ENCODE measurements at places on chromosomes 3 and 15.
A peak's percentile ranks its signal among the peaks of the same experiment; 100 is the strongest.

- DNase-seq, result no peak
Observed at GRCh38 chr3:184648636-184649035, 63.2 kb downstream of the MAGEF1 start.

DNA sequence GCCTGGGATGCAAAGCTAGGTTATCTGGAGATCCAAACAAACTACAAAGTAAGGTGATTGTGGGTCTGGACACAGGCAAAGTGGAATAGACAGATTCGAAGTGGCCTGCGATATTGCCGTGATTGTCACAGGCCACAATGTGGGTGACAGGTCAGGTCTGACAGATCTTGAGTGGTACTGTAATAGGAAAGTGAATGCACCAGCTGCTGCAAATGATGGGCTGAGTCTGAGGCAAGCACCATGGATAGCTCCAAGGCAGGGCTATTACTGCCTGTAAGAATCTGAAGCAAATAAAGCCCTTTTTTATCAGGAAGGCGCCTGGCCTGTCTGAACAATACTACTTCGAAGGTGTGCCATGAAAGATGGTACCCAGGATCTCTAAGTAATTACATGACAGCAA, 10.0 kb downstream of the ARMC8 start:
- no peak for DNase-seq

DNA sequence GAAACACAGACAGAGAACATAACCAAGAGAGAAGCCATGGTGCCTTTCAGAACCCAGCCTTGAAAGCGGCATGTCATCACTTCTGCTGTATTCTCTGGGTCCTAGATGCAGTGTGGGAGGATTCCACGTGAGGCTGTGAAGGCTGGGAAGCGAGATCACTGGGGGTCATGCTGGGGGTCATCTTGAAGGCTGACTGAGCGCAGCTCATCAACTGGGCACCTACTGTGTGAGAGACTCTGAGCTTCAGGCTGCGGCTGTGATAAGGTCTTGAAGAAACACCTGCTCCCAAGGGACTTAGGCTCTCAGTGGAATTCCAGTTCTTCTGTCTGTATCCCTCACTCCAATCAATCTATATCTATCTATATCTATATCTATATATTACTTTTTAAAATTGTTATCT, 91.8 kb upstream of the KLF13 start:
- DNase-seq, result peak; percentile 9

DNA sequence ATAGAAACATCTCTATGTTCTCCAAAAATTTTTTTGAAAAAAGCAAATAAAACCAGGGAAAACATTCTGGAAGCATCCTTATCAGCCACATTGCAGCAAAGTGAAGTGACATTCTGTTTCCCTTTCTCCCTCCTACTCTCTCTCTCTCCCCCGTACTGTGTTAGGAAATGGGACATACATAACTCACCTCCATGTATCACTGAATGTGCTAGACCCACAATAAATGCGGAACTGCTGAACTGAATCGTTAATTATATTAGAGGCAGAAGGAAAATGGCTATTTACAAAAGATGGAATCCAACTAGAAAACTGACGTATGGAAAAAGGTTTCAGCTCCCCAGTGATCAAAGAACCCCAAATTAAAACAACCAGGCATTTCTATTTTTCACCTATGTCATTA, 129.8 kb downstream of the MINAR1 start:
- DNase-seq, result no peak

DNA sequence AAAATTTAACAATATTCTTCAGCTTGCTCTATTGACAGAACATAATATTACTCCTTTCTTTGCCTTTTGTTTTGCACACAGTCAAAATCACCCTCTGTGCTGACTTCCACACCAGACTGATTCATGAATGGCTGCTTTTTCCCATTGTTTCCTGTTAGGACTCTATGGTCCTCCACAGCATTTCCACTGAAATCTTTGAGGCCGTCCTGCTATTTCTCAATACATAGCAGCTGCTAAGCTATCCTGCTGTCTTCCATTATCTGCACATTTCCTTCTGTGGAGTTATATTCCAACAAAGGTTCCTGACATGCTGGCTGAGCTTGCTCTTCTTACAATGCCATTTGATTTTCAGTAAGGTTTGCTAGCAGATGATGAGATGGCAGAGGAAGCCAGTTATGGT, 153.3 kb downstream of the EPHA3 start:
- DNase-seq, result no peak

- DNase-seq, result no peak
Observed at GRCh38 chr15:63970621-63971426, 75.5 kb downstream of the DAPK2 start.

GRCh38 chr15:25368850-25369249, 70.0 kb downstream of the UBE3A start:
- DNase-seq, result no peak

- no peak for DNase-seq
Observed at GRCh38 chr3:57244946-57245345, 17.4 kb downstream of the APPL1 start.

GRCh38 chr3:62874711-62875557, at the start of gene CADPS:
Gene CADPS (minus strand): TSS chr3:62875416. CDS start chr3:62875029, 387 bp downstream.
- no peak for DNase-seq

GRCh38 chr15:93070551-93071296, 18.3 kb downstream of the RGMA start:
- no peak for DNase-seq

DNA sequence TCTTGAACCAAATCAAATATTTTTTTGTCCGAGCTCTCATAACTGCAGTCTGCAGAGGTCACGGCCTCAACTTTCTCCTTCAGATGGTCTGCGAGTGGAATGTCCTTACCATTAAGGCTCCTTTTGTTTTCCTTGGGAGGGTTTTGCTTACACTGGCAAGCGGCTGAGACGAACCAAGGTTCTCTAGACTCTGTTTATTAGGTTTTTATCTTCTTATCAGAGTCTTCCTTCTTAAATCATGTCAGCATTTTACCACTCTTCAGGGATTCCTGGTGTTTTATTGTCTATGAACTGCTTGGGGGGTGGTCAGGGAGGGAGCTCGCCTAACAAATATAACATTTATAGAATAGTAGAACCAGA, 773.7 kb upstream of the NR2F2 start:
- DNase-seq, result no peak

GRCh38 chr15:96392380-96393208, 62.1 kb downstream of the NR2F2 start:
- no peak for DNase-seq

DNA sequence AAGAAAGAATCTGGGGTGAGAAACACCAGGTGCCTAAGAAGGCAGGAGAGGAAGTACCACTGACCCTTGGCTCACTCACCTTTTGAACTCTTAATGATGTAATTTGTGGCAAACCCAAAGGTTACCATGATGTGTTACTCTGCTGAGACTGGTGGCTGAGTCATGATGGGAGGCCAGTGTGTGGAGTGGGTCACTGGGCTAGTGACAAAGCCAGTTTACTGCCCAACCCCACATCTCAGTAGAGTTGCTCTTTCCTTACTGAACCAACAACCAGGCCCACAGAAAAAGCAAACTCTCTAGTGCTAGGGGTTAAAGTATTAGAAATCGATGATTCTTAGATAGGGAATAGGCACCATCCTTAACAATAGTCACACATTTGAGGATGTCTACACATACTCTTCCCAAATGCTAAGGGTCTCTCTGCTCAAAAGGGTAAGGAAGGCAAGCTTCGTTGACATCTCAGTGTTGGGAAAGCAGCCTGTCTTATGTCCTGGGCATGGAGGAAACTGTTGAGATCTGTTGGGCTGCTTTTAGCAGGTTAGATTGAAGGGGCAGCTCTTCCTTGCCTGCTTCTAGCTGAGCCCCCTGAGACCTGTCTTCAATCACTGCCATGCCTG, 3.1 kb downstream of the RBP2 start:
- DNase-seq, result no peak

GRCh38 chr3:194078045-194078821, 57.7 kb upstream of the HES1 start:
- DNase-seq, result no peak

GRCh38 chr3:146306656-146307455, 56.0 kb upstream of the PLSCR4 start:
- no peak for DNase-seq

- no peak for DNase-seq
Observed at GRCh38 chr3:127715532-127715931, 42.8 kb downstream of the ABTB1 start.

GRCh38 chr3:161325059-161325458, 46.3 kb downstream of the SPTSSB start:
- DNase-seq, result no peak

DNA sequence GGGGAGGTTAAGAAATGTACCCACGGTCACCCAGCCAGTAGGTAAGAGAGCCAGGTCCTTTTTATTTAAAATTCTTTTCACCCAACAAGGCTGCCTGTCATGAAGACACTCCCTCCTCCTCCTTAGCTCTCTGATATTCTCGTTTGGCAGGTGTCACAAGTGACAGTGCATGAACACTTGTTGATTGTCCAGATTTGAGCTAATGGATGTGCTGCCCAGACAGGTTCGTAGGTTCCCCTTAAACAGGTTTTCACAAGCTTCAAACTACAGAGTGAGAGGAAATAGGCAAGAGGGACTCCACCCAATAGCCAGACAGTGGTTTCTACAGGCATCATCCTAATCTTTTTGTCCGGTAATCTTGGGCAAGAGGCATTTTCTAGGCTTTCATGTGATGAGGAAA, 32.2 kb downstream of the ATP13A4 start:
- DNase-seq, result no peak

GRCh38 chr15:85457392-85457968, 77.1 kb downstream of the AKAP13 start:
- no peak for DNase-seq

DNA sequence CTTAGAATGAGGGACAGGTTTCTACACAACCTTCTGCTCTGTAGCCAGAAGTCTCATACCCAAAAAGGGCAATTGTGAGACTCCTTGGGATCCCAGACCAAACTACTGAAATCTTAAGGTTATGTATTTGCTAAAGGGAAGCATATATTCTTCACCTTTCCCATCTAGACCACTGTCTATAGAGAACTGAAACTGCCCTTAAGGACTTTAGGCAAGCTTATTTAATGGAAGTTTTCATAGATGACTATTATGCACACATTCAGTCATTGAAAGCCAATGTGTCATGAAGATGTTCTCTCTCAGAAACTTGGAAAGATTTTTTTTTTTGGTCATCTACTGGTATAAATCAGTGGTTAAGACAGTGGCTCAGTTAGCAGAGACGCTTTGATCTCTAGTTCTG, 365.3 kb downstream of the MCTP2 start:
- no peak for DNase-seq

DNA sequence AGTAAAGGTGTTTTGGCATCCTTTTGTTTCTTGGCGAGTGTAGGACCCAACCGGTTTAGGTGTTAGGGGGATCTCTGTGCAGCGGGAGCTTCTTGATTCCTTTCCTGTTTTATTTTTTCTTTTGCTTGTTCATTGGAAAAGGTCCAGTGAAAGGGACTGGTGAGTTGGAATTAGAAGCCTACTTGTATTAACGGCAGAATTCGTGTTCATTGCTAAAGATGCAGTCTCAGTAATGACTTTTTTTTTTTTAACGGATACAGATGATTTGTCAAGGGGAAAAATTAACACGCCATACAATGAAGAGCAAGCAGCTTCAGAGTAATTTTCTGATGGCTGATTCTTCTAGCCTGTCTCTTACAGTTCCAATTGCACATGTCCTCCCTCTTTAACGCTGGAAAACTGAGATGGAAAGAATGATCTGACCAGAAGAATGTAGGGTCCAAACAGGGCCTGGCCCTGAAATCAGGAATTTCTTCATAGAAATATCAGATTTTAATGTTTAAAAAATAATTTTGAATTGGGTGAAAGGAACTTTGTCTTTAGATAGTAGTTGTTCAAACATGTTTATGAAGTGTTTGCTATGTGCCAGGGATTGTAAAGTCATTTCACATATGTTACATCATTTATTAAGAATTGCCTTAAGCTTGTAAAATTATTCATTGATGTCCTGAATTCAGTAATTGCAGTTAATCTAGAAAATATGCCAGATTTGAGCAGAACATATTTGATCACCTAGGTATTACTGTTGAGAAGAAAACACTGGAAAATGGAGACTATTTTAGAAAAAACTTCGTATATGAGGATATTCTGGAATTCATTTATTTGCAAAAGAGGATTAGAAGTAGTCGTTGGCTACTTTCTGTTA, 1.4 kb downstream of the MAPK6 start:
- no peak for DNase-seq

DNA sequence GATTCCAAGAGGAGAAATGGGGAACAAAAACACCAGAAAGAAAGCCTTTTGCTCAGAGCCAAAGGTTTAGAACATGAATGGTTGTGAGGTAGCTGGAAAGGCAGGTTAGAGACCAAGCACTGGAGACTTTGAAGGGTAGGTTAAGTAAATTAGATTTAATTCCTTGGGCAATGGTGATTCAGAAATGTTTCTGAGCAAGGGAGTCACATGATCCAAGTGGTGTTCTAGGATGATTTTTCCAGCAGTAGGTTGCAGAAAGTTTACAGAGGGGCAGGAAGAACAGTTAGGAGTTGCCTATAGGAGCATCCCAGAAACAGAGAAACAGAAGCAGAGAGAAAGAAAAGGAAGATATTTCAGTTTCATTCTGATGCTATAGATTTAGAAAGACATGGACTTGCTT, 139.8 kb downstream of the WDR76 start:
- DNase-seq, result no peak

- no peak for DNase-seq
Observed at GRCh38 chr3:149291178-149291577, 42.3 kb downstream of the TM4SF18 start.

- DNase-seq, result peak; percentile 15
Observed at GRCh38 chr3:168249550-168250414, 154.1 kb upstream of the GOLIM4 start.

DNA sequence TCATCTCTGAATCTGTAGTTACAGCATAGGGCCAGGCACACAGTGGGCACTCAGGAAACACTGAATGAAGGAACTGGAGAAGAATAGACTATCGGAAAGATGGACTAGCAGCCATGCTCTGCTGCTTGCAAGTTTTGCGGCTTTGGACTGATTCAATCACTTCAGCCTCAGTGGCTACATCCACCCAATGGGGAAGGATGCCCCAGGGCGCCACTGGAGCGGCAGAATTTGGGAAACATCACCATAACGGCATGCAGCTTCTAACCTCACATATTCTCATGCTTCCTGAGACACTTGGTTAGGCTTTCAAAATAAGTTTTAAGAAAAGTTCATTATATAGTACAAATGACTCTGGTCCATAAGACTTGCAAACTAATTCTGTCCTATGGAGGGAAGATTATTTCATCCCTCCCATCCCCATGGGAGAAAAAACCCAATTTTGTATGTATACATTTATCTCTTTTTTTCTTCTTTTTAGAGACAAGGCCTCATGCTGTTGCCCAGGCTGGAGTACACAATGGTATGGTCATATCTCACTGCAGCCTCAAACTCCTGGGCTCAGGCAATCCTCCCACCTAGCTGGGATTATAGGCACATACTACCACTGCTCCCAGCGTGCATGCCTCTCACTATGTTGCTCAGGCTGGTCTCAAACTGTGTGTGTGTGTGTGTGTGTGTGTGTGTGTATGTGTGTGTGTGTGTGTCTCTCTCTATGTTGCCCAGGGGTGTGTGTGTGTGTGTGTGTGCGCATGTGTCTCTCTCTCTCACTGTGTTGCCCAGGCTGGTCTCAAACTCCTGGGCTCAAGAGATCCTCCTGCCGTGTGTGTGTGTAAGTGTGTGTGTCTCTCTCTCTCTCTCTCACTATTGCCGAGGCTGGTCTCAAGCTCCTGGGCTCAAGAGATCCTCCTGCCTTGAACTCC, 4.1 kb upstream of the FANCD2 start:
- no peak for DNase-seq

- DNase-seq, result no peak
Observed at GRCh38 chr3:70471464-70472342, 159.3 kb upstream of the MDFIC2 start.
